ENCODE measurements at places on chromosomes 16 and 17.

DNA sequence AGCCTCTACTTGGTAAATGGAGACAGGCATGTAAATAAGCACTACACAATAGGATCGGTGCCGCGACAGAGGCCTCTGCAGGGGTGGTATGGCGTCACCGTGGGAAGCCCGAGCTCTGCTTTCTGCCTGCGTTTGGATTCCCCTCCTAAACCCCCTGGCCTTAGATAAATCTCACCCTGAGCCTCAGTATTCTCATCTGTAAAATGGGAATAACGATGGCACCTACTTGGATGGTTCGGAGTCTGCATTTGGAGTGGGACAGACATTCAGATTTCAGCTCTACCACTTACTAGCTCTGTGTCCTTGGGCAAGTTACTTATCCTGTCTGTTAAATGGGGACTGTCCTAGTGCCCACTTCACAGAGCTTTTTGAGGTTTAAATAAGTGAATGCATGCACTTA, 42.8 kb upstream of the TNRC6A start:
- DNase-seq = no peak

DNA sequence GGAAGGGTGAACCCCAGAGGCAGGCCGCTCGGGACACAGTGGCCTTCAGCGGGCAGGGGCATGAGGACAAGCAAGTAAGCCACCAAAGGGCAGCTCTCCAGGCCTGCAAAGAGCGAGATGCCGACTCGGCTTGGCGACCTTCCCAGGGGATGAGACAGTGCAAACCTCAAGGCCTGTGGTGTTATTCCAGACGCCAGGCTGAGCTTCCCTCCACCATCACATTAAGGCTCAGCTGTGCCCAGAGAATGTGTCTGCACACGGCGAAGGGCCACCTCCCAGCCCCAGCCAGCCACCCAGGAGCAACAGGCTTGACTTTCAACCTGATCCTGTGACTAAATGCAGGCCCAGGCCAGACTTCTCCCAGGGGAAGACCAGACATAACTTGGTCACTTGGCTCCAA, 251.4 kb downstream of the SOX9 start:
- no peak for DNase-seq

DNA sequence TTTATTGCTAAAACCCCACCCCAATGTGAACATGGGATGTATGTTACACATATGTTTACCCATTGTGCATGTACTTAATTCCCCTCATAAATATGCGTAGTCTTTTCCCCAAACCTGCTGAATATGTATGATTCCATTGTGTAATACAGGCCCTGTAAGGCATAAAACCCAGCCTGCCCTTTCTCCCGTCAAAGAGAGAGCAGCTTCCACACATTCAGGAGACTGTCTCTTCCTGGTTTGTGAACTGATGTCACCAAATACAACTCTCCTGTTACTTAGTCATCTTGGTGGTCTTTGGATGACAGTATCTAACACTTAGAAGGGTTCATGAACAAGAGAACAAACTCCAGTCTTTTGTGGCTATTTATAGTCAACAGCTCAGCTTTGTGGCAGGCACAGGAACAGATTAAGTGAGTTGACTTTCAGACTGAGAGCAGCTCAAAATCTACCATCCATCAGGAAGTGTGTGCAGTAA, 24.7 kb upstream of the TMC7 start:
- DNase-seq = no peak

- DNase-seq = no peak
These were observed 129.3 kb upstream of the MED13 start for GRCh38 chr17:62194401-62194800.

DNA sequence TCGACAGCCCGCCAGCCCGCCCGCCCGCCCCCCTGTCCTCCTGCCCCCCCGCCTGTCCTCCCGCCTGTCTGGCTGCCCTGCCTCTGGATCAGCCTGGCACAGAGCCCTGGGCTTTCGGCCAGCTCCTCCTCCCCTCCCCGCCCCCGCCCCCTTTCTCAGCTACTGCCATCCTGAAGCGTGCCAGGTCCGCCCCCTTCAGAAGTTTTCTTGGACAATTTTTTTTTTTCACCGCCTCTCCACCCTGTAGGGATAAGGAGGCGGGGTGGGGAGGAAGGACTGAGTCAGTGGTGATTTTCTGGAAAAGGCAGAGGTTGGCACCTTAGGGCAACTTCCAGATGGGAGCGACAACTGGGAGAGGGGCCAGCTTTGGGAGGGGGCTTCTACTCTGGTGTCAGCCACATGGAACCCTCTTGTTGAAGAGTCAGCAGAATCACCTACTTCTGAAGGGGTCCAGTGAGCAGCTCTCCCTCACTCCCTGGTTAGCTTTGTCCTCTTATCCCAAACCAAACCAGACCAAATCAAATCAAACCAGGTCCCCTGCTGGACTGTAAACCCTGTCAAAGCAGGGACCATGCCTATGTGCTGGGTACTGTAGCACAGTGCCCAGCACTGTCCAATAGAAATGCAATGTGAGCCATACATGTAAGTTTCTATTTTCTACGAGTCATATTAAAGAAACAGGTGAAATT, 19.7 kb downstream of the IGF2BP1 start:
- no peak for DNase-seq

DNA sequence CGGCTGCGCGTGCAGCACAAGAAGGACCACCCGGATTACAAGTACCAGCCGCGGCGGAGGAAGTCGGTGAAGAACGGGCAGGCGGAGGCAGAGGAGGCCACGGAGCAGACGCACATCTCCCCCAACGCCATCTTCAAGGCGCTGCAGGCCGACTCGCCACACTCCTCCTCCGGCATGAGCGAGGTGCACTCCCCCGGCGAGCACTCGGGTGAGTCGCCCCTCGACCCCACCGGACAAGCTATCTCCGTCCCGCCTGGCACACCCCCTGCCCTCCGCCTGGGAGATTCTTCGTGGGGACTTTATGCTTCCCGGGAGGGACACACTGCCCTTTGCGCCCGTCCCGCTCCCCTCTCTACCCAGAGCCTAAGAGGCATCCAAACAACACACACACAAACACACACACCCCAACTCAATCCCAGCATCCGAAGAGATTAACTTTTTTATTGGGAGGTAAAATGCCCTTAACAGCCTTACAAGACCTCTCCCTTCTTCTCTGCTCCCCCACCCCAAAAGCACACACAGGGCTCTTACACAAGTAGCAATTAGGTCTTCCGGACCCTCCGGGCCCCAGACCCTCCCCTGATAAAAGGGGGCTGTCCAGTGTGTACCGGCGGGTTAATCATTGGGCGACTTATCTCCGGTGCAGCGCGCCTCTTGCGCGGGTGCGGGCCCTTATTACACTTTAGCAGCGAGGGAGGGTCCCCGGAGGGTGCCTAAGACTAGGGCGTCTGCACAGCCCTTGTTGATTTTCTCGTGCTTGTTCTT, 2.1 kb downstream of the SOX9 start:
- no peak for DNase-seq

- no peak for DNase-seq
These were observed 21.7 kb upstream of the PAFAH1B1 start for GRCh38 chr17:2571523-2572303.

DNA sequence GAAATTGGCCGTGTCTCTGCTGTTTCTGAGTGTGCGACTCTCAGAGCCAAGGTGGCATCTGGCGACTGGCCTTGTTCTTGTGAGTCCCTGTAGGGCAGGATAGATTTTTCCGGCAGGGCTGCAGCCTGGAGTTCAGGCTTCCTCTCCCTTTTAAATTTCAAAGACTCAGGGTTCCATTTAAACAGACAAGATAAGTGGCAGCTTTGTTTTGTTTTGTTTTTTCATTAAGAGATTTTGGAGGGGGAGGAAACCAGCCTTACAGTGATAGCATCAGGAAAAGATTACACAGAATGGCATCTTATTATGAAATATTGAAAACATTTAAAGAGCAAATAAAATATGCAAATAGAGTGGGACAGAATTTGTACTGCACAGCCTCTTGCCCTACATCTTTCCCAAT, 151.3 kb downstream of the RPTOR start:
- DNase-seq = no peak

DNA sequence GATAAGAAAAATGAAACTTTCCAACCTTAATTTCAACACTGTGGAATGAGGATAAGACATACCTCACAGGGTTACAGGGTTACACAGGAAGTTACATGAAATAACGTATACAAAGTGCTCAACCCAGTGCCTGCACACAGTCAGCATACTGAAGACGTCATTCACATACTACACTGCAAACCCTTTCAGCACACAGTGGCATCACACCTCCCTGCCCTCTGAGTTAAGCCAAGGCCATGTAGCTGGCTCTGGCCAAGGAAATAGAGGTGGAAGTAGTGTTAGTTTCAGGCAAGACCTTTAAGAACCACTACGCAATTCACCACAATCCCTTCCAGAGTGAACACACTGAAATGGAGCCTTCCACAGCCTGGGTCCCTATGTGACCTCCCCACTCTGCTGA, 46.6 kb upstream of the GSG1L start:
- no peak for DNase-seq

GRCh38 chr17:14337596-14338079, 36.8 kb downstream of the HS3ST3B1 start:
- no peak for DNase-seq

DNA sequence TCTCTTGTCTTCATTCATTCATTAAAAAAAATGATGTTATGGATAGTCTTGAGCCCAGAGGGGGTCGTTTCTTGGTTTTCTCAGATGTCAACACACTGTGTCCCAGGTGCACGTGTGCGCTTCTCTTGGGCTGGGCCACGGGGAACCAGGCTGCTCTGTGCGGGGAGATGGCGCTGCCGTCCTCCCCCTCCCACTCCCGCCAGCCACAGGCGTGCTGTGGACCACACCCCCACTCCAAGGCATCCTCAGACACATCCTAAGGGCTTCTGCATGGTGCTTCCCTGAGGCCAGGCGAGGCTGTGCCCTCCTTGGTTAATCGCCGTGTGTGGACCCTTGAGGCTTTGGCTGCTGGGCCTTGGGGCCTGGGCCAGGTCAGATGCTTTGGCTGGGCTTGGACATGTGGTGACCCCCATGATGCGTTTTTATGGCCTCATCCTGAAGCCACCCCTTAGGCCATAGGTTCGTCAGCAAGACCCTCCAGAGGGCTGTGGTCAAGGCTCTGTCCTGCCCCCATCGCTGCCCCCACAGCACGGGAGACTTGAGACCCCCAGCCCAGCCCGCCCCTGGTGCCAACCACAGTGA, 245.7 kb upstream of the CIBAR2 start:
- no peak for DNase-seq

DNA sequence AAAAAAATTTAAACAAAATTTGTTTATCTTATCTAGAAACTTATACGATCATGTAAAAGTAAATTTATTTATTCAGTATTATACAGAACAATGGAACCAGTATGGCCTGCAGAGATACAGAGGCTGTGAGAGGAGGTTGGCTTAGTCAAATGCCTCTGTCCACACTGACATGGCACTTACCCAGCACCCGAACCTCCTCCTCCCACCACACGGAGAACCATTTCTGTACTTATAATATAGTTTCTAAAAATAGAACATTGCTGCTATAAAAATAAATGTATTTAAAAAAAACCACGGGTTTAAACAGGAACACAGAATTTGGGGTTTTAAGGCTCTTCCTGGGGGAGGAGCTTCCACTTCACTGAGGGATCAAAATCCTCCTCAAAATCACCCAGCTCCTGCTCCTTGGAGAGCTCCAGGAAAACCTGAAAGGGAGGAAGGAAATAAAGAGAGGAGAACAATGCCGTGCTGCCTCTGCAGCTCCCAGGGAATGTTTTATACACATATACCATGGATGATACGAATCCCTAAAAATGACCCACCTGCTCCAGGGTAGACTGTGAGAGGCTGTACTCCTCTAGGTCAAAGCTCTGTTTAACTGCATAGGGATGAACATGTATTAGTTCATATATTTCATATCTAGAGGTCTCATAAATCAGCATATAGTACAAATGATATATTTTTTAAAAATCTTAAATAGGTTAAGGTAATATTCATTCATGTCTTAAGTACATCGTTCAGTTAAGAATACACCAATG, 87.3 kb downstream of the ABCA8 start:
- DNase-seq = no peak

GRCh38 chr16:10566613-10567012, 13.8 kb downstream of the EMP2 start:
- no peak for DNase-seq

DNA sequence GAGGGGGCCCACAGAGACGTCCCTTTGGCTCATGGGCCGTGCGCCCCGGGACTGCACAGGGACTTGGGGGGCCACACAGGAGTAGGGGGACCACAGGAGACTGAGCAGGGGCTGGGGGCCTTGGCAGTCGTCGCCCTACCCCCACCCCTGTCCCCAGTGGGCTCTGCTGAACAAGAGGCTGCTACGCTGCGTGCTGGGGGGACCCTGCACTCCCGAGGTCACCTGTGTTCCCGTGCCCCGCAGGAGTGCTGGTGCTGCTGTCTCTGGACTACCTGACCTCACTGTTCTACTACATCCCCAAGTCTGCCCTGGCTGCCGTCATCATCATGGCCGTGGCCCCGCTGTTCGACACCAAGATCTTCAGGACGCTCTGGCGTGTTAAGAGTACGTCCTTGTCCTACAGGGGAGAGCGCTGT, 14.4 kb upstream of the RNF213 start:
- DNase-seq = no peak

DNA sequence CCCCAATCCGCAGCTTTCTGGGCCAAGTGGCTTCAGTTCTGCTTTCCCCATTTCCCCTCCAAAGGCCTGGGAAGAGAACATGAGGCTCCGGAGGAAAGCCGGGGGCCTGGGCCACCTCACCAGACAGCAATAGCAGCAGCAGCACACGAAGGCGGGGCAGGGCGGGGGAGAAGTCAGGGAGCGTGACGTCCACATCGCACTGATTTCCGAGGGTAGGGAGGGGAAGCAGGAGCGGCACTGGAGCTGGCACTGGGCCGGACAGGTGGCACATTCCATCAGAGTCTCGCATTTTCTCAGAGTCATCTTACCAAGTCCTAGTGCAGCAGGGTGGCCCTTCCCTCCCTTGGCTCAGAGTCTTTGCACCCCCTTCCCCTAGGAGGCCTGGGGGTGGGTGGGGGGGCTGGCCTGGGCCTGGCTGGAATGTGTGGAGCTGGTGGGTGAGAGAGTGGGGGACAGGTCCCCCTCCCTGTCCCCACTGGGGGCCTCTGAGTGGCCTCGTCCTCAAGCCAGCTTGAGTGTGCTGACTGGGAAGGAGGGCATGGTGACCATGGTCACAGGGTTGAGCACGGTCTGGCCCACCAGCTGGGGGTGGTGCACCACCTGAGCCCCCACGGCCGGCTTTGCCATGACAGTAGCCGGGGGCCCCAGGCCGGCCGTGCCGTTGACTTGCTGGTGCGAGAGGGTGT, 14.3 kb downstream of the MNT start:
- no peak for DNase-seq

DNA sequence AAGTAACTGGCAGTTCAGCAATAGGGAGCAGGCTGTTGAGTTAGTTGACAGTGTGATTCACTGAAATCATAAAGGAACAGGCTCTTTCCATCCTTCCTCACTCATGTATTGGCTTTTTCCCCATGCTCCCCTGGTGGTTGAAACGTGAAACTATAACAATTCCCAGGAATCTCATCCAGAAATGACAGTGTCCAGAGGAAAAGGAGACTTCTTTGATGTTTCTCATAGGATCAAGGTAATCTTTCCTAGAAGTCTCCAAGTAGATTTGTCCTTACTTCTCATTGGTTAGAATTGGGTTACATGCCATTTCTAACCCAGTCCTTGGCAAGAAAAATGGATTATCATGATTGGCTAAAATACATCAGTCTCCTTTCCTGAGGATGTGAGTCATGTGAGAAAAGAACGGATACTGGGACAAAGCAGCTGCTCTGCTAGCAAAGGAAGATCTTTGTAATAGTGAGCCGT, 14.4 kb downstream of the TTC19 start:
- DNase-seq = no peak
